ENCODE measurements at places on chromosomes 3 and 15. TPM values are rescaled to one million over a fixed set of nuclear protein-coding genes. Genes with fewer than 3 reads are reported as not detected.

GRCh38 chr15:83604549-83604948 is 49.4 kb upstream of the ADAMTSL3 start:
- H3K36me3 ChIP-seq, result no peaks in the 10 kb centered on the region
- no peak for DNase-seq
- H3K4me1 ChIP-seq, result no peaks in the 10 kb centered on the region
- no peak overlapping the region for H3K27ac ChIP-seq

DNA sequence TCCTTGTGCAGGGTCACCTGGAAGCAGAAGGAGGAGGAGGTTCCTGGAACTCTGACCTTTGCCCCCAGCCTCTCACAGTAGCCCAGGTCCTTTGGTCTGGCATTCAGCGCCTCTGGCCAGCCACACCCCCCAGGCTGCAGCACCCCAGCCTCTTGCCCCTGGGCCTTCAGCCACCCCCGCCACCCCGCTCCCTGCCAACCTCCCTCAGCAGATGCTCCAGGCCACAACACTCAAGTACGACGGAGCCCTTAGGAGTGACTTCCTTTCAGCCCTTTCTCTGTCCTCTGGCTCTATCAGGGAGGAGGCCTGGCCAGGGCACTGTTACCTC is 45.2 kb downstream of the GRIP2 start:
- no peaks in the 10 kb centered on the region for H3K36me3 ChIP-seq
- no peak for DNase-seq
- H3K4me3 ChIP-seq, result no peak overlapping the region
- no peak overlapping the region for H3K27ac ChIP-seq
- H3K27me3 ChIP-seq, result no peaks in the 10 kb centered on the region

DNA sequence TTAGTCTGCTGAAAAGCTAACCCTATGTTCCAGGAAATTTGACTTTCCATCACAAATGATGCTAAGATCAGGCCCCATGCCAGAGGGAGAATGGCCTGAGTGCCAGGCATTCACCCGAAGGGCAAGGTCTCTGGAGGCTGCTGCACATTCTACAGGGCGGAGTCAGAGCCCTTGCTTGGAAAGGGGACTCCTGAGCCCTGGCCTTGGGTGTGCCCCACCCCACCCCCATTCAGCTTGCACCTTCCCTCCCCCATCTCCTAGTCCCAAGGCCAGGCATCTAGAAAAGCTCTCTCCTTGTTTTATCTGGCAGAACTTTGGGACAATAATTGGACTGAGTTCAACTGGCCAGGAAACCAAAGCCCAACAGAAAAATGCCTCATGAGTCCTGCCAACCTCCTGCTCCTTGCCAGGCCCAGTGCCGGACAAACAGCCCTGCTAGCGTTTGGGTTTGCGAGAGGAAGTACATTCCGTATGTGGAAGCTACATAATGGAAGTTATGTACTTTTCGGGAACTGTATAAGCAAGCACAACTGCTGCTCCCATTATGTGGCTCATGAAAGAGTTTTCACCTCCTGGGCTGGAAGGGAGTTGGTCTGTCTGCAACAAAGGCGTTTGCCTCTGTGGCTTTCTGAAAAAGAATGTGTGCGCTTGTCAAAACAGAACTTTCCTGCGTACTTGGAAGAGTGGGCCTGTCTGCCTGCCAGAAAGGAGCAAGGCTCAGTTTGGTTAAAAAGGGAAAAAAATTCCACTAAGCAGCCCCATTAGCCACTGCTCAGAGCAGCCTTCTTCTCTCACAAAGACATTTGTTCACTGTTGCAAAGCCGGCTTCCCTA is 321.5 kb upstream of the CTNNB1 start:
- DNase-seq, result peak; percentile 9
- H3K36me3 ChIP-seq, result no peaks in the 10 kb centered on the region
- H3K27me3 ChIP-seq, result no peaks in the 10 kb centered on the region

- H3K27me3 ChIP-seq, result no peaks in the 10 kb centered on the region
- no peak overlapping the region for H3K4me3 ChIP-seq
- no peak overlapping the region for H3K27ac ChIP-seq
- no peaks in the 10 kb centered on the region for H3K36me3 ChIP-seq
- no peaks in the 10 kb centered on the region for H3K4me1 ChIP-seq
These were observed 68.8 kb downstream of the DNAJC13 start for GRCh38 chr3:132486099-132486498.

DNA sequence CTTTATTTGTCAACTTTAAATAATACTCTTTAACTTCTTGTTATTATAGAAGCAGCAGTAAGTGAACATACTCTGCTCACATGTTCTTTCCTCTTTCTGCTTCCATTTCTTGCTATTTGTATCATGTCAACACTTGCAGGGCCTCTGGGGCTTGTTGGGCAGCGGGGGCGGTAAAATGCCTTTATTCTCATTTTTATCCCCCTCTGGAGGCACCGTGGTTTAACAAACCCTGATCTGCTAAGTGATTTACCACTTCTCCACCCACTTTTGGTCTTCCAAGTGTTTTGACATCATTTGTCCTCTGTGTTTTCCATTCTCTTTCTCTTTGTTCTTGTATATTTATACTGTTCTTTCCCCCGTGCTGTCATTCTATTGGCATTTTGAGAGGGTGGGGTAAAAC is 33.9 kb downstream of the SCN10A start:
- H3K4me3 ChIP-seq, result no peak overlapping the region
- H3K36me3 ChIP-seq, result no peaks in the 10 kb centered on the region
- no peaks in the 10 kb centered on the region for H3K4me1 ChIP-seq
- no peak for DNase-seq

DNA sequence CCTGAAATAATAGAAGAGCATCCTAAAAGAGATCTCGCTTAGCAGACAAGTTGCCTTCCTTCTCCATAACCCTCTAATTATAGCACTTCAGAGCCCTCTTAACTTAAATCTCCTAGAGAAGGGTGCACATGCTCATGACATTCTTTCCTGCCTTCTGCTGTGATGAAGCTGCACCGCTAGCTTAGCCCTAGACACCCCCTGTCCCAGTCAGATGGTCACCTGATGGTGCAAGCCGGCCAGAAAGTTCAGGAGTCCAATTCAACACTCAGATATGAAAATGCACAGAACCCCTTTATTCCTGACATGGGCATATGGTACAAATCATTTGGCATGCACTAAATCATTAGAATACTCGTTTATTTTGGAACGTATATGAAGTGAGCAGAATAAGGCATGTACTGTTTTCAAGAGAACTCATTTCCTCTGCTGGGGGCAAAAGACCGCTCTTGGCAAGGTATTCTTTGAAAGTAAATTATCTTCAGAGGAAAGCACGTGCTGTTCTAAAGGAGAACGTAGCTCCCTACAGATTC is 420.4 kb upstream of the PROK2 start:
- H3K27ac ChIP-seq, result no peak overlapping the region
- DNase-seq, result no peak
- no peaks in the 10 kb centered on the region for H3K27me3 ChIP-seq
- H3K4me3 ChIP-seq, result no peak overlapping the region
- no peaks in the 10 kb centered on the region for H3K36me3 ChIP-seq

DNA sequence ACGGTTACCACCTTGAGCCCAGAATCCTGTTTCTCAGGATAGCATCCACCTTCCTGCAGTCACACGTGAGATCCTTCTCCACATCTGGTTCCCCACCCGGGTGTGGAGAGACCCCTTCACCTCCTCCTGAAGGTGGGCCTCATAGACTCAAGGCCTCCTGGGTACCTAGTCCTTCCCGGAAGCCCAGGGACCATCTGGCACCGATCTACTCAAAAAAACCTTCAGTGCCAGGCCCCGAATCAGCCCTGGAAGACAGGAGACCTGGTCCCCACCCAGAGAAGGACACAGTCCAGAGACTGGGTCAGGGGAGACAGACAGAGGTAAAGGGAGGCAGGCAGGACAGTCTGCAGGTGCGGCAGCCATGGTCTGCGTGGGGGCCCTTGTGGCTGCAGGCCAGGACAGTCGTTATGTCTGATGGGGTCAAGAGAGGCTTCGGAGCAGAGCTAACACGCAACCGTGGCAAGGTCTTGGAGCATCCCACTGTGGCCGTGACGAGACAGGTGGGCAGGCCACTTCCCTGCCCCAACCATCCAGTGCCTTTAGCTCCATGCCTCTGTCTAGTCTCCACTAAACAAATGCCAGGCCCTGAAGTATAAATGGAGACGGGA is 112.2 kb upstream of the ABHD17C start:
- H3K4me3 ChIP-seq, result no peak overlapping the region
- H3K27me3 ChIP-seq, result no peaks in the 10 kb centered on the region

DNA sequence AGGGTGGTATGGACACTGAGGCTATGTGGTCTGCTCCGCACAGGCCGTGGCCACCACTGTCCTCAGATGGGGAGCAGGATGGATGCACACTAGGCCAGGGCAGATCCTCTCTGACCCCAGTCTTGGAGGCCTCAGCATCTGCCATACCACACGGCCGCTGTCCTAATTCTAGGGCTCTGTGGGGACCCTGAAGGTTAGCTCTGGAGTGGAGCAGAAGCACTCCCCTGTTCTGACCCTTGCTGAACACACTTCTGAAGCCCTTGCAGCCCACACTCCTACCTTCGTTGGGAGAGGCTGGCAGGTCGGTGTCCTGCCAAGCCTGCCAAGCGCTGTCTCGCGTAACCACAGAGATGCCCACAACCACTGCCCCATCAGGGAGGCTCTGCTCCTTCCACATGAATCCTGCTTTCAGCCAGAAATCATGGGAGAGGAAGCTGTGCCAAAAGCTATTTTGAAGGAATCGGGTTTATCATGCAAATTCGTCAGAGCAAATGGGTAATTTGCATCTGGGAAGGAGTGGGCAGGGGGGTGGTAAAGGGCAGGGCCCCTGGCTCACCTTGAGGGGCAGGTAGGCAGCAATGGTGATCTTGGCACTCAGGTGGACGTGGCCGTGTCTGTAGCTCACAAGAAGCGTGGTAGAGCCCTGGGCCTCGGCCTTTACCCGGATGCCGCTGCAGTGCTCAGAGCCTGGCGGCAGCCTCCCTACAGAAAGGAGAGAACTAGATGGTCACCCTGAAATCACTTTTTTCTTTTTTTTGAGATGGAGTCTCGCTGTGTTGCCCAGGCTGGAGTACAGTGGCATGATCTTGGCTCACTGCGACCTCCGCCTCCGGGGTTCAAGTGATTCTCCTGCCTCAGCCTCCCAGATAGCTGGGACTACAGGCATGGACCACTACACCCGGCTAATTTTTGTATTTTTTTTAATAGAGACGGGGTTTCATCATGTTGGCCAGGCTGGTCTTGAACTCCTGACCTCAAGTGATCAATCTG is 54.4 kb downstream of the NUP210 start:
- H3K27me3 ChIP-seq, result no peaks in the 10 kb centered on the region
- no peak overlapping the region for H3K27ac ChIP-seq
- no peak overlapping the region for H3K4me3 ChIP-seq
- peaks cover 5% of the 10 kb centered on the region for H3K4me1 ChIP-seq
- H3K36me3 ChIP-seq, result no peaks in the 10 kb centered on the region

DNA sequence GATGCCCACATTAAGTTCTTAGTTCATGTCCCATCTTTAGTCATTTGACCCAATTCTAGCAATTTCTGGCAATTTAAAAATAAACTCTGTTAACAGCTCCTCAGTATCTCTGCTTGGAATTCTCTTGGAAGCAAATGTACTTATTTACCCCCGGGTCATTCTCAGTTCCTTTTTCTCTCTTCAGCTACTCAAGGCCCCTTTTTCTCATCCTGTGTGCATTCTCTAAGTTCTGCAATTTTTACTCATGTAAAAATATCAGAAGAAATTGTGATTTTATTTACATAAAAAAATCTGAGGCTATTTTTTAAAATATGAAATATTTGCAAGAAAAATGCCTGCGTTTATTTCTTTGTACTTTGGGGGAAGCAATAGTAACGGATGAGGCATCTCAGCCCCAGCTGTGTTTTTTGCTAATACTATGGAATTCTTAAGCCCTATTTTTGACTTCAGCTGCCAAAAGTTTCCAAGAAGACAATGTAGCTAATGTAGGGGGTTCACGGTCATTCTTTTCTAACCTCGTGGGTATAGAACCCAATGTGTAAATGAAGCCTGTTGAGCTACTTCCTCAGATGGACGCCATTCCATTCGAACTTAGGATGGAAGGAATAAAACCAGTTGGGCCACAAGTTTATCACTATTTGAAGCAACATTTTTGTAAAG is 20.0 kb downstream of the CERS3 start:
- no peaks in the 10 kb centered on the region for H3K27me3 ChIP-seq
- no peaks in the 10 kb centered on the region for H3K36me3 ChIP-seq
- H3K4me1 ChIP-seq, result no peaks in the 10 kb centered on the region
- DNase-seq, result no peak
- no peak overlapping the region for H3K4me3 ChIP-seq

- DNase-seq, result no peak
- no peaks in the 10 kb centered on the region for H3K4me1 ChIP-seq
- no peak overlapping the region for H3K4me3 ChIP-seq
These were observed 51.5 kb upstream of the UBE2E1 start for GRCh38 chr3:23754215-23754614.

DNA sequence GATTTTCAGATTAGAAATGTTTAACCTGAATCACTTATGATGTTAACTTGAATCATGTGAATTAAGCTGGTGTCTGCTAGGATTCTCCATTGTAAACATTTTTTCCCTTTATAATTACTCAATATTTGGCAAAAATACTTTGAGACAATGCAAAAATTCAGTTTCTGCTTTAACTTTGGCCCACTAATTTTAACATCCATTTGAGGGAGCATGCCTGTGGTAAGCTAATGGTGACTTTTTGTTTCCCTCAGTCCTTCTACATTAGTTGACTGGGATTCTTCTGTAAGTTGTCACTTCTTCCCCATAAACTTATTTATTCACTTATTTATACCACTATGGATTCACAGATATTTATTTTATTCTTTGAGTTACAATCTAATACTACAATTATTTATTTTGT is 59.3 kb downstream of the PIK3R4 start:
- no peaks in the 10 kb centered on the region for H3K27me3 ChIP-seq
- H3K27ac ChIP-seq, result no peak overlapping the region
- no peak overlapping the region for H3K4me3 ChIP-seq
- no peaks in the 10 kb centered on the region for H3K36me3 ChIP-seq
- no peaks in the 10 kb centered on the region for H3K4me1 ChIP-seq

DNA sequence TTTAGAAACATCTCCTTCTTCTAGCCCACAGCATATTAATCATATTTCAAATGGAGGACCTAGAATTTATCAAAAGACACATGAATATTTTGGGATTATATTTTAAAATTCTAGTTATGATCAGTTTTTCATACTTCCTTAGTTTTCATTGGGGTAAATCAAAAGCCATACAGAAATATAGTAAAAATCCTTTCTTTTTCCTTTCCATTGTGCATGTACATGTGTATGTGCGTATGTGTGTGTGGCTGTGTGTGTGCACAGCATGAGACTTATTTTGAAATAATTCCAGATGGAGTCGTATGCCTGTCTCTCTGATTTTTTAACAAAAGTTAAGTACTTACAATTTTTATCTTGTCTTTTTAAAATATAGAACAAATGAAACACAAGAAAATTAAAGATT is 94.5 kb downstream of the ARPP21 start:
- DNase-seq, result no peak
- no peak overlapping the region for H3K4me3 ChIP-seq
- H3K4me1 ChIP-seq, result no peaks in the 10 kb centered on the region

The MYEF2 gene
- polyA plus RNA-seq, result 11.7 TPM

The CADM2 gene
- 3.9 TPM for polyA plus RNA-seq

The CPB1 gene
- polyA plus RNA-seq, result 0.73 TPM

The PROK2 gene
- not detected for polyA plus RNA-seq

The ADGRG7 gene
- 4.9 TPM for polyA plus RNA-seq

The ZBED2 gene
- polyA plus RNA-seq, result 1.5 TPM
